Hematopoietic multipotent progenitor cell treated with erythropoietin and hydrocortisone succinate and interleukin-3 and kit ligand, for 17 days (in vitro differentiated cells): ENCODE measurements at places on chromosomes 6 and 20.

DNA sequence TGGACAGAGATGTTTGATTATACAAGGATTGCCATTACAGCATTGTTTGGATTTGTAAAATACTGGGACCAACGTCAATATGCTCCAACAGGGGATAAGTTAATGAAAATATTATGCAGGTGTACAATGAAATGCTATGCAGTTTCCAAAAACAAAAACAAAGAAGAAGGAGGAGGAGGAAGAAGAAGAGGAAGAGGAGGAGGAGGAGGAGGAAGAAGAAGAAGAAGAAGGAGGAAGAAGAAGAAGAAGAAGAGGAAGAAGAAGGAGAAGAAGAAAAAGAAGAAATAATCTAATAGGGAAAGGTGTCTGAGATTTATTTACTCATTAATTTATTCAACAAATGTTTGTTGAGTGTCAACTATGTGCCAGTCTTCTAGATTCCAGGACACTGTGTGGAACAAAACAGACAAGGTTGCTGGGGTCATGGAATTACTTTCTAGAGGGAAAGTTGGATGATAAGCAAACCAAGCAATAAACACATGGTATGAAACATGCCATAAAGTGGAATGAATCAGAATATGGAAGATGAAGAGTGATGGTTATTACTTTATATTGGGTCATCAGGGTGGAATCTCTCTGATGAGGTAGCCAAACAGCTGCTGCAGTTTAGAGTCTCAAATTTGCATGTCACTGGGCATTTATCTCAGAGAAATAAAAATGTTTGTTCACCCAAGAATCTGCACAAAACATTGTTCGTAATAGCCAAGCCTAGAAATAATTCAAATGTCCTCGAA, 6.3 kb upstream of the TRIM27 start:
- DNase-seq: no peak

- no peak for DNase-seq
These were observed 40.7 kb upstream of the EXOC2 start for GRCh38 chr6:733431-734219.

DNA sequence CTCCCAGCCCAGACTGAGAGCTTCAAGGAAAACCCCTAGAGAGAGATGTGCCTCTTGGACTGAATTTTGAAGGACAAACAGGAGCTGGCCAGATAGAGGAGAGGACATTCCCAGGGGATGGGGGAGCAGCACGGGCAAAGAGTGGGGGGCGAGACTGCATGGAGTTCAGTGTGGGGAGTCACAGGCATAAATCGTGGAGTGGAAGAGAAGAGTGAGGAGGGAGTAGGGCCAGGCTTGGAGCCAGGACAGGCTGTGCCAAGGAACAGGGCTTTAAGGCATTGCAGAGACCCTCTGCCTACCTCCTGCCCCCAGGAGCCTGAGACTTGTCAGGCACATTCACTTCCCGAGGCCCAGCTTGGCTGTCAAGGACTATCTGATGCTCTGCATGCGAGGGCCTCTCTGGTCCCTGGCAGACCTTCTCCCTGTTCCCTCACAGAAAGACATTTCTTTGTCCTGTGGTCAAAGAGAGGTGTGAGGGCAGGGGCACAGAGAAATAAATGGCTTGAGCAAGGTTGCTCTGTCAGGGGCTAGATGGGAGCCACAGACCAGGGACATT, 5.2 kb upstream of the SLC22A7 start:
- DNase-seq: no peak

DNA sequence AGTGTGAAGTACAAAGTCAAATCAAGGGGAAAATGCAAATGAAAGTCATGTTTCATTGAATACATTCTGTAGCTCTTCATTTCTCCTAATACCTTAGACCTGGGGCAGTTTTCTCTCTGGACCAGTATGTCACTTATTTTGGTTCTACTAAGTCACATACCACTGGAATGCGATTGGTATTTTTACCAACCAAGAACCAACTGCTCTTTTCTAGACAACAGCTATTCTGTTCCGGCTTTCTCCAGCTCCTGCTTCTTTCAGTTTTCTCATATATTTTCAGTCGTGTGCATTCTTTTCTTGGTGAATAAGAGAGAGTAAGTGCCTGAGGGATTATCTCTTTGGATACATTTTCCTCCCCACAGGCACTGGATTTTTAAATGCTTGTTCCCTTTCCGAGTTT, 39.2 kb upstream of the SPACA1 start:
- DNase-seq: no peak

DNA sequence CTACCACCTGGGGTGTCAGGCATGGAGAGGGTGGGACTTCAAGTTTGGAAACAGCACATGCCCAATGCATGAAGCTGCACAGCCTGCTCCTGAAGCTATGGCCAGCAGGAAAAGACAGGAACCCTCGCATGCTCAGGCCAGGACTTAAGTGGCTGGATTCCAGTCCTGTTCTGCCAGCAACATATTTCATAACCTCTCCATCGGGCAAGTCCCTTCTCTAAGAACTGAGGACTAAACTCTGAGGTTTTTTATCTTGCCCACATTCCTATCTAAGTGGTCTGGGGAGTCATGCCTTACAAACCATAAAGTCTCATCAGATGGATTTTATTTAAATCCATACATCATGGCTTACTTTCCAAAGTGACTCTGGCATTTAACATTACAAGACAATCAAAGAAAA, 27.5 kb upstream of the AGPAT4 start:
- DNase-seq: no peak

- DNase-seq: no peak
These were observed at the start of gene CST9L for GRCh38 chr20:23568320-23568970. CST9L (minus strand) TSS chr20:23568484; CDS start chr20:23568450, 34 bp downstream.

DNA sequence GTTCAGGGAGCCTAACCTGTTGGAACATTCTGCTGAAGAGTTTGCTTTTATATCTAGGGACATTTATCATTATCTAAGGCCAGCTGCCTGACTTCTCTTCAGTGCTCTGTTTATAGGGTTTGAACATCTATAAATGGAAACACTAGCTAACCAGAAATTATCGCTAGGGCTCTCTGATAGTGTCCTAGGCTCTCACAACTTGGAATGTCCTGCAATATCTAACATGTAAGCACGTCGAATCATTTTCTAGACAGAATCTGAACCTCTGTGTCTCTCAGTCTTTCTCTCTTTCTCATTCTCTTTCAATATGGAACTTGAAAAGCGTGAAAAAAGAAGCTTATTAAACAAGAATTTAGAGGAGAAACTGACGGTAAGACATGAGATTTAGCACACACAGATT, 92.5 kb upstream of the MLIP start:
- DNase-seq: no peak

DNA sequence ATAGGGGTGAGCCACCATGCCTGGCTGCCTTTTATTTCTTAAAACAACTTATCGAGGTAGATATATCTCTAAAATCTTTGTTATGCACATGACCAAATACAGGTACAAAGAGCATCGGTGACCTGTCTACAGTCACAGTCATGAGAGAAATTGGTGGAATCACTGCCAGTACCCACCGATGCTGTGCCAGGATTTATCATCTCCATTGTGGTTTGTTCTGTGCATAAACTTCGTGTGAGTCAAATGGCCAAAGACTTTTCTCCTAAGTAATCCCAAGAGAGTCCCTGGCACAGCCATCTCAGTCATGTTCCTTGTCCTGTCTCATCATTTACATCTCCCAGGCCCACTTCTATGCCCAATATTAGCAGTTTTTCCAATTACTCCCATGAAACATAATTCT, 9.0 kb downstream of the GSTA3 start:
- no peak for DNase-seq

DNA sequence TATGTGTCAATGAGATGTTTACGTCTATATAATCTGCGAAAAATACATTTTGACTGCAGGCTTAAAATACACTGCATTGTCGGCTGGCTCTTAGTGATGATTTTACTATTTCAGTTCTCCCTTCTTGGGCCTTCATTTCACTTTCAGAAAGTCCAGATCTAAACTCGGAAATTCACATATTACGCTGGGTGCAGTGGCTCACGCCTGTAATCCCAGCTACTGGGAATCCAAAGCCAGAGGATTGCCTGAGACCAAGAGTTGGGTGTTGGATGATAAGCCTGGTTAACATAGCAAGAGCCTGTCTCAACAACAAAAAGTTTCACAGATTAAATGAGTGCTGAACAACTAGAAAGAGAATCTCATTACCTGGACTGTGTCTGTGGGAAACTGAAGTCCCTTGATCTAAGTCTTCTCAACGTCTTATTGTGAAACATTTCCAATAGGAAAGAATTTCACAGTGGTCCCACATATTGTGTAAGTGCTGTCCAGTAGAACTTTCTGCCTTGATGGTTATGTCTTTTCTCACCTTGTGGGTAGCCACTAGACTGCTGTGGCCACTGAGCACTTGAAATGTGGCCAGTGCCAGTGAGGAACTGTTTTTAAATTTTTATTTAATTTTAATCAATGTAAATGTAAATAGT, 1.9 kb downstream of the GINM1 start:
- no peak for DNase-seq

DNA sequence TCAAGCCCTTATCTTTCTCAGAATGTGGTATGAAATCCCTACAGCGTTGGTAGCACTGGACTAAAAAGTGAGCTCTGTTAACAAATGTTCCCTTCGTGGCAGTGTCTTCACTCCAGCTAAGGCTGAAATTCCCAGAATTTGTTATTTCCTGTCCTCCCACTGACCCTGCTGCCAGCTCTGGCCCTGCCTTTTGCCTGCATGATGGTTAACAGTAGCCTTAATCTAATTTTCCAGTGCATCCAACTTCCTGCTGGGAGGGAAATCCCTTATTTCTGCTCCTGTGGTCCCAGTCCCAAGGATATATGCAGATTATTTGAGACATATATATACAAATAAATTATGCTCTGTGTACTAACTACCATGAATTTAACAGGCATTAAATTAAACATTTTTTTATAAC, 157.2 kb upstream of the CARMIL1 start:
- no peak for DNase-seq

DNA sequence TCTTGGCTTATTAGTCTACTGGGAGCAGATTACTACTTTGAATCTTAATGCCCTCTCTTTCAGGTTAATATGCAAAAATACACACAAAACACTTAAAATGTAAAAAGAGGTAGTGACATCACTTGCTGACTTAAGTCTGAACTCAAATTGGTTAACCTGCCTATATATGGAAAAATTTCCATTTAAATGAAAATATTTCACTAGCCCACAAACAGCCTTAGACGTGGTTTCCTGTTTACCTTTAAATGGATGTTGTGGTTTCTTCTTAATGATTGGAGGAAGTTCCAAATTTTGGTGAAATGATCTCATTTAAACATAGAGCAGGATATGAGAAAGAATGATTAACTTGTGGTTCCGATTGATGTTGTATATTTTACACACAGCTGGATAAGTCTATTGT, 553.7 kb downstream of the CD109 start:
- no peak for DNase-seq

DNA sequence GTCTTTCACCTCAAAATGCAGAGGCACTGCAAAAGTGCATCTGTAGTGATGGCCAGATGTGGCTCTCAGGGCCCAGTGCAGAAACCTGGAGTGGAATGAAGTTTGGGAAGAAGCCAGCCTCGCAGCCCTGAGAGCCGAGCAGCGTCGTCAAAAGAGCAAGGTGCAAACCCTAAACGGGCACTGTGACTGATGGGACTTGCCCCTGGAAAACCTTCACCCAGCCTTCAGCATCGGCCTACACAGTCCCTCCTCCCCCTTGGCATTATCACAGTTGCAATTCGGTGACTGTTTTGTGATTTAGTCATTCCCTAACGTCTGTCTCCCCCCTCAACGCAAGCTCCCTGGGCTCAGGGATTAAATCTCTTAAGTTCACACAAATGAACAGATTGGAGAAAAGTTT, 38.6 kb downstream of the TAF4 start:
- no peak for DNase-seq

- DNase-seq: no peak
These were observed 27.8 kb upstream of the LGSN start for GRCh38 chr6:63347599-63347998.

DNA sequence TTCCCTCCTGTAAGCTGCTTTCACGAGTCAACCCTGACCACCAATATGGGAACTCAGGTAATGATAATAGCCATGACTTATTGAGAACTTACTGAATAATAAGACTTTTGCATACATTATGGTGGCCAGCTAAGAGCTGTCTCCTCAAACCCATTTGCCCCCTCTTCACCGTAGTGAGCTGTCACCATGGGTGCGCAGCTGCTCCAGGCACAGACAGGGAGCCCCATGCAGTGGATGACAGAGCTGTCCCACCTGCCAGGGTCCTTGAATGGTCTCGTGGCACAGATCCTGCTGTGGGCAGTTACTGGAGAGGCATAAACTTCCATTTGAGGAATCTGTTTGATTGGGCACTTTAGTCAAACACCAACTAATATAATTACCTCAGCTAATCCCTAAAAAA, 1.9 kb downstream of the SLC22A16 start:
- DNase-seq: peak; percentile 46

DNA sequence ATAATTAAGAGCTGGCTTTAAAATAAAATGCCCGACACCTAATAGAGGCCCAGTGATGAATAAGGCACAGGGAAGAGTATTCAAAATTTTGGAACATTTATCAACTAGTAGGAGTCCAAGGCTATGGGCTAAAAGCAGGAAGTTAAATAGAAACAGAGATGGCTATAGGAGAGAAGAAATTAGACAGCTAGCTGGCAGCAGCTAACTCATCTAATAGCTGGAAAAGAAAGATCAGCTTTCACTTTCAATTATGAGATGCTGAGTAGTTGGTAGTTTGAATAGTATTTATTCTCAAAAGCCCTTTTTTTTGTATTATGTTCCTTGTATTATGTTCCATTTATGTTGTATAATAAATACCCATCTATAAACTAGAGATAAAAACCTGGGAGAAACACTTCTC, 215.7 kb downstream of the SLC35F1 start:
- no peak for DNase-seq

- DNase-seq: no peak
These were observed 3.4 kb downstream of the ETV7 start for GRCh38 chr6:36384095-36384494.

DNA sequence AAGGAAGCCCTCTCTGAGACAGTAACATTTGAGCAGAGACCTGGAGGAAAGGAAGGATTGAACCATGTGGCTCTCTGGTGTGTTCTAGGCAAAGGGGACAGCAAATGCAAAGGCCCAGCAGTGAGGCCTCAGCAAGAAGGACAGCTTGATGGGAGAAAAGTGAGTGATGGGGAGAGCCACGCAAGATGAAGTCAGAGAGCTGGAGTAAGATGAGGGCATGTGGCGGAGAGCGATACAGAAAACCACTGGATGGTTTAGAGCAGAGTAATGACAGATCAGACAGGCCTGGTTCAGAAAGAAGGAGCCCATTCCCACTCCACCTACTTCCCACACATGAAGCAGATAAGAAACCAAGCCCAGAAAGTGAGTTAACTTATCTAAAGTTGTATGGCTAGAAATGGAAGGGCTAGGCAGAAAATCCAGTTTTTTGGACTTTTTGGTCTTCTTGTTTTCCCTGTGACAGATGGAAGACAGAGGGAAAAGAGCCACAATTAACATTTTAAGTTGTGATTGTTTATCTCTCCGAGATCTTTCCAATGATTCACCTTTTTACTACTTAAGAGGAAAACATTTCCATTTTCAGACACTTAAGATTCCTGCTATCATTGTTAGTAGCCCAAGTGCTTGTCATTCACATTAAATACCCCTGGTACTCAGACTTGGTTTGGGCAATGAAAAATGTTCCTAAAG, 723 bp upstream of the SNPH start:
- no peak for DNase-seq
